ENCODE measurements at places on chromosomes 12 and 14.

DNA sequence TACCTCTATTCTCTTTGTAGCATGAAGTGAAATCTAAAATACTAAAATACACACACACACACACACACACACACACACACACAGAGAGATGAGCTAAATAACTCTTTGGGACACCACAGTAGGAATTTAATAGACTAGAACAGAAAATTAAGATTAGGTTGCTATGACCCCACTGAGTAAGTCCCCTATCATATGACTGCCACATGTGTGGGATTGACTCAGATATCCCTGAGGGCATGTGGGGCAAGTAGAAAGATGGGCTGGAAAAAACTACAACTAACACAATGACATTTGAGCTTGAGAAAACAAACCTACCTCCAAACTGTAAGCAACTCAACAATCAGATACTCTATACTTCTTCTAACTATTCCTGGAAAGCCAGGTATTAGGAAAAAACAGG, 27.0 kb downstream of the SLC25A21 start:
- no peak for DNase-seq

DNA sequence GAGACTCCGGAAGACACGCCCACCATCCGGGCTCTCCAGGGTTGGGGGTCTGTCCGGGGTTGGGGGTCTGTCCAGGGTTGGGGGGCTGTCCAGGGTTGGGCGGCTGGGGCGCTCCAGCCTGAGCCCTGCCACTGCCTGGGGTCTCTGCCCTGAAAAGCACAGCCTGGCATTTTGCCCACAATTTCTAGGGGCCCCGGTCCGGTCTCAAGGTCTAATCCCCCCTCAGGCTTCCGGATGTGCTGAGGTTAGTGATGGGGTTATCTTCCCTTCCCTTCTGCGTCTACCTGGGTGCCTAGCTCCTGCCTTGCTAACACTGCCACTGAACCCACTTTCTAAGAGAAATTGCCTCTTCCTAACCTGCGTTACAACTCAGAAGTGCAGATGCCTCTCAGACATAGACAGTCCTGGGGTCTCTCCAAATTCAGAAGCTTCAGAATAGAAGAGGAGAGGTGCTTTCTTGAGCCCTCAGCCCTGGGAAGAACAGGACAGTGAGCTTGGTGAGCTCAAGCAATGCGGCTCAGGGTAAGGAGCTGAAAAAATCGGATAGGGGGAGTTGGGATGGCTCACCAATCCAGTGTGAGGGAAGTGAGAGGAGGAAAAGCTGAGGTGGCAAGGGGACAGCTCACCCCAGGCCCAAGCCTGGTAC, 5.7 kb downstream of the LHX5 start:
- no peak for DNase-seq

DNA sequence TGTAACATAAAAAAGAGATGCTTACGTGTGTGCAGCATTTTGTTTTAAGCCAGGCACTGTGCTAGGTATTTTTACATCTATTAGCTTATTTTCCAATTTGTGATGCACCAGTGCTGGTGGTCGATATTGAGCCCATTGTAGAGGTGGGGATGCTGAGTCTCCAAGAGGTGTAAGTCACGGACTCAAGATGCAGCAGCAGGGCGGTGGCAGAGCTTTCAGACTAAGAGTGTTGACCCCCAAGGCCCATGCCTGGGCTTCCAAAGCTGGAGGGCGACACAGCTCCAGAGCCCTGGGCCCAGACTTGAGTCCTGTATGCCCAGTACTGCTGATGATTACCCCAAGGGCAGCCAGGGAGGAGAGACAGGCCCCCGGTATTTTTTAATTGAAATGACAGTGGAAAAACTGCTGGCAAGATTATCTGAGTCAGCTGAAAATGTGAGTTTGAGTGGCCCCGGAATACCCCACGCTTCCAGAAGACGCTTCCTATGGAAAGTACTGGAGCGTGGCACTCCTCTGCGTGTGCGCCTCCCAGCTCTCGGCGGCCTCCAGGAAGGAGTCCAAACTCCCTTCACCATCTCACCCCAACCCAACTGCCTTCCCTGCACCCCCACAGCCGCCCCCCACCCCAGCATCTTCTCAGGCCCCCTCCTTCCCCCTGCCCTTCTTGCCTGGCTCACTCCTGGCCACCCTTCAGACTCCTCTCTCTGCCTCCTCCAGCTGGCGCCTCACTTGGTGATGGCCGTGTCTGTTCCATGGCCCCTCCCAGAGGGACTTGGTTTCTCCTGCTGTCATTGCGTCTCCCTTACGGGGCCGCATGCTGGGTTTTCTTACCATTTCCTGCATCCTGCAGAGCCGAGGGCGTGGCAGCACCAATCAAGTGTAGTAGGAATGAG, 40.7 kb downstream of the ELK3 start:
- no peak for DNase-seq

DNA sequence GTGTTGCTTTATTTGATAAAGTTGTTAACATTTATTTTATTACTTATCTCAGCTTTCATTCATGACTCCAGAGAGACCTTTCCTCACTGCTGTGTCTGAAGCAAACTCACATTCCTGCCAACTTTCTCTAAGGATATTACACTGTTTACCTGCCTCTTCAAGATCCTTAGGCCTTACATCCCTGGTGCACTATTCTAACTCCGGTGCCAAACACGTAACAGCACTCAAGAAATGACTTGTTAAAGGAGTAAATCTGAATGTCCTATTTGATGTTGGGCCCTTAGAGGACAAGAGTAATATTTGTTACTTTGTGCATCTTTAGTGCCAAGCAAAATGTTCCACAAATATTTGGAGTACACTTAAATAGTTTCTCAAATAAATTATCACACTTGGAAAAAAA, 324.1 kb upstream of the FLRT2 start:
- DNase-seq: no peak

- DNase-seq: no peak
These were observed 27.1 kb upstream of the PLD4 start for GRCh38 chr14:104897330-104898194.

DNA sequence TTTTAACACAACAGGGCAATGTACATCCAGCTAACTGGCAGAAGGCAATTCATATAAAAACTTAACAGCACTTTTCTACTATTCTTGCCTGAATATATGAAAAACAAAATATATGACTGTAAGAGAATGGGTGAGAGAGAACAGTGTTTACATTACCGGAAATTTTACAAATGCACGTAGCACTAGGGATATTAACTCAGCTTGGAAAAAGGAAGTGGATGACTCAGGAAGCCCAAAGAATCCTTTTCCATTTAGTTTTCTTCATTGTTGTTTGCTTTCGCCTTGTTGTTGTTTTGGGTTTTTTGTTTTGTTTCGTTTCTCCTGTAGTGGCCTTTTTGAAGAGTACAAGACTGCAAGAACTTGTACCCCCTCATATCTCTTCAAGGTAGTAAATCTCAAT, 295.5 kb downstream of the EGLN3 start:
- DNase-seq: peak; percentile 40

- DNase-seq: no peak
These were observed 26.5 kb downstream of the RERG start for GRCh38 chr12:15194456-15195368.

- DNase-seq: no peak
These were observed 89.1 kb upstream of the CCDC198 start for GRCh38 chr14:57582746-57583145.

DNA sequence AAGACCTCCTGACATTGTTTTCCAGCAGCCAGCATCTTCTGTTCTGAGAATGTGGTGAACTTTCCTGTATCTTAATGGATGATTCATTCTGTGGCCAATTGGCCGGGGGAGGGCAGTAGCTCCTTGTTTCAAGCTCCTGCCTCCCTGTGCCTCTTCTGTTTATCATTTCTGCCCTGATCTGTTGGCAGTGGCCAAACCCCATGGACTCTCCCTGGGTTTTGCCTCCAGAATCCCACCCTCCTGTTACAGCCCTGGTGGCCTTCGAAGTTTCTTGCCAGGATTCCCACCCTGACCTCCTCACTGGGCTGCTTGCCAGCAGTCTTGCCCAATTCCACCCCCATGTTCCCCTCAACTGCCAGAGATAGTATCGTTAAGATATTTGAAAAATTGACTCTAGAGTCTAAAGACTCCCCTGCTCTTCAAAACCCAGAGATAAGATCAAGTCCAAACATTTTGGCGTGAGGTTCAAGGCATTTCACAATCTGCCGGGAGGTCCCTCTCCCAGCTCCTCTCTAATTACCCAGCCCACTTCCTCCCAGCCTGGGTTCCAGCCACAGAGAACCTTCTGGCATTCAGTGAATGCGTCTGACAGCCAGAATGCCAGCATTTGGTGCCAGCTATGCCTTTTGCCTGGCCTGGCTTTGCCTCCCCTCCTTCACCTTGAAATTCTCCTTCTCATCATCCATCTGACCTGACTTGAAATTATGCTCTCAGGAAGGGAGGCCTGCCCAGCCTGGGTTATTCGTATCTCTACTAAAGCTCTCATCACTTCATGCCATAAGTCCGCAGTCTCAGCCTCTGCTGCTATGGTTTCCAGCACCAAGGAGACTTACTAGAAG, 37.7 kb upstream of the TXNRD1 start:
- DNase-seq: no peak

- DNase-seq: no peak
These were observed 20.8 kb downstream of the STX2 start for GRCh38 chr12:130818272-130818634.

DNA sequence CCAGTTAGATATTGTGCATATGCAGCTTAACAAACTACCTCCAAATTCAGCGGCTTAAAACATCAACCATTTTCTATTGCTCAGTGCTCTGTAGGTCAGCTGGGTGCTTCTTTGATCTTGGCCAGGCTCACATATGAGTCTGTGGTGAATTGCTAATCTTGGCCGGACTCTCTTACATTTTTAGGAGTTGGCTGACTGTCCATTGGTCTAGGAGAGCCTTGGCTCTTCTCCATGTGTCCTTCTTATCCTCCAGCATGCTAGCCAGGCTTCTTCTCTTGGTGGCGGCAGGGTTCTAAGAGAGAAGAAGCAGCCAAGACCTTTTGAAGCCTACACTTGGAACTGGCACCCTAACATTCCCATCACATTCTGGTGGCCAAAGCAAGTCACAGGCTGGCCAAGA, 174.3 kb upstream of the PWP1 start:
- DNase-seq: no peak

DNA sequence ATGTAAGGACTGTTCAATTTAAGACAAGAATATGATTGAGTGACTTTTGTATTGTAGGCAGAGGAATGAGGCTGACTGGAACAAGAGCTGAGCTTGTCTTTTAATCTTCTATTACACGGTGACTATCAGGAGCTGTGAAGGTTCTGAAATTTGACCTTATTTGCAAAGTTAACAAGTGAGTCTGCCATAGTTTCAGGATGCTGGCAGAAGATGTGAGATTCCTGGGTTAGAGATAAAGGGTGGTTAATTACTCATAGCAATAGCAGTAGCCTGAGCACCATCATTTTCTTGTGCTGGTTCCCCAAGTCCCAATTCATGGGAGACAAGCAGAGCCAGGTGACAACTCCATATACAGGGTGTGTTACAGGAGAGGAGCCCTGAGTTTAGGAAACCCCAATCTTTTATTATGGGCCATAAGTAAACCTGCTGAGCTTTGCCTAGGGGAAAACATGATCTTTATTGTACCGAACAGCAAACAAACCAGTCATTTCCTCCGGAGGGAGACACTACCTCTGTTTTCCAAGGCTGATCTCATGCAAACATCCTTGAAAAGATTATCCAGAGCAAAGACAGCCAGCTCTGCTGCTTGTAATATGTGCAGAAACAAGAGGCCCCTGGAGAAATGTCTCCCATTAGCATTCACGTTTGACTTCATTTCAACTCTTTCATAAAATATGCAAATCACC, 51.7 kb upstream of the DDX11 start:
- DNase-seq: no peak

GRCh38 chr12:121489874-121490273, 90.0 kb downstream of the RNF34 start:
- DNase-seq: no peak

DNA sequence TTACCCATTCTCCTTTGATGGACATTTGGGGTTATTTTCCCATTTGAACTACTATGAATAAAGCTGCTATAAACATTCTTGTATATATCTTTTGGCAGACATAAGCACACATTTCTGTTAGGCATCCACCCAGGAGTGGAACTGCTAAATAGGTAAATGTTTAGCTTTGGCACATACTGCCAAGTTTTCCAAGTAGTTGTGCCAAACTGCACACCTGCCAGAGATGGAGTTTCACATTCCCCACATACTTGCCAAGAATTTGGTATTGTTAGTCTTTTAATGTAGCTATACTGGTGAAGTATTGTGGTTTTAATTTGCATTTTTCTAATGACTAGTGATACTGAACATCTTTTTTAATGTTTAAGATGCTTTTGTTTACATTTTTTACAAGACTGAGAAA, 201.0 kb downstream of the GXYLT1 start:
- peak; percentile 34 for DNase-seq

DNA sequence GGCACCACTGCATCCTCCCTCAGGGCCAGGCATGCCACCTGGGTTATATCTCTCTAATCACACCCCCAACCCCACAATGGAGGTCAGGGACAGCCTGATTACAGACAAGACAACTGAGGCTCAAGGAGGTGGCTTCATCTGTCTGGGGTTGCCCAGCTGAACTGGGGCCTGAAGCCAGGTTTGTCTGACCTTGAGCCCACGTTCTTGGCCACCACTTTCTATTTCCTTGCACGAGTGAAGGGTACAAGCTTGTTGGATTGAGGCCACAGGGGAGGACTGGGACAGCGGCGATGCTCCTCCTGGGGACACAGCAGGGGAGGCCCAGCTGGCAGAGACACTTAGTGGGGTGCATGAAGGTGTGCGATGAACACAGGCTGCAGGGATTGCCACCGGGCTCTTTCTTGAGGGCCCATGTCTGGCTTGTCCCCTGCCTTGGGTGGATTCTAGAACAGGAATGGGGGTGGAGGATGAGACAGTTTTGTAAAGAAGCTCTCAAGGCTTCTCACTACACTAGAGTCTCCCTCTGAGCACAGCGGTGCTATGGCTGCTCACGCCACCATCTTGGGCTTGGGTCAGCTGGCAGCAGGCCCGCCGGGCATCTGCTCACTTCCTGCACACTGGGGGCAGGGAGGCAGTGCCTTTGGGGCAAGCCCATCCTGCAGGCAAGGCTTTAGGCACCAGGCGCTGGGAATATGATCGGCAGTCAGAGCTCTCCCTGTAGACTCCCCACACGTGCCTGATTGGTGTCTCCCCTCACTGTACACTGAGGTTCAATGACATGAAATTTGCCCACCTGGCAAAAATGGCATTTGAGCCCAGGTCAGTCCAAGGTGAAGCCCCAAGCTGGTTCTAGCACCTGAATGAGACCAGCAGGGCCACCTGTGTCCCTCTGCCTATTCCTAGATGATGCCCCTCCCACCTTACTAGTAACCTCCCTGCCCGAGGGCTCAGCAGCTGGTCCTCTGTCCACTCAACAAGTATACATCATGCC, 16.0 kb downstream of the RITA1 start:
- no peak for DNase-seq

- DNase-seq: no peak
These were observed 1.1 kb downstream of the CCDC91 start for GRCh38 chr12:28191051-28192048.

All from dermis microvascular lymphatic vessel endothelial cell (primary cell).